ENCODE measurements at places on chromosomes 7 and 10.

DNA sequence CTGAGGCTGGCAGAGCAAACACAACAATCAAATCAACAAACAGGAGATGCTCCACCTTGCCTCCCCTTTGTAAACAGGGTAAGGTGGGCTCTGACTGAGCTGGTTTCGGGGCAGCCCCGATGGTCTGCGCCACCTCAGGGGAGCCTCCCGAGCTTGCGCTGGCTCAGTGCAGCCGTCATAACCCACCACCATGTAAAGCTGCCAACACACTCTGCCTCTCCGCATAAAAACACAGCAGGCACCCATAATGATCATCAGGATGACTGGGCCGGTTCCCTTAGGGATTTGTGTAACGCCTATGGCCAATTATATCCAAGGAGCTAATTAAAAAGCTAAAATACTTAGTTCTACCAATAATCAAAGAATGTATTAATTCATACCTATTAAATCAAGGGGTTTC is 124.5 kb downstream of the PRPF18 start:
- DNase-seq: no peak

DNA sequence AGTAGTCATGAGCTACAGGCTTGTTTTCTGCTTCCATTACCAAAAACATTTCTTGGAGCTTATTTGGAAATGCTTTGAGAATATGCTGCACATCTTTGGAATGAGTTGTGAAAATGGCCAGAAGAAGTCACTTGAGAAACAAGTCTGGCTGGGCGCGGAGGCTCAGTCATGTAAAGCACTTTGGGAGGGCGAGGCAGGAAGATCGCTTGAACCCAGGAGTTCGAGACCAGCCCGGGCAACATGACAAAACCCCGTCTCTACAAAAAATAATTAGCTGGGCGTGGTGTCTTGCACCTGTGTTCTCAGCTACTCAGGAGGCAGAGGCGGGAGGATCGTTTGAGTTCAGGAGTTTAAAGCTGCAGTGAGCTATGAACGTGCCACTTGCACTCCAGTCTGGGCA is 882 bp upstream of the CHCHD1 start:
- DNase-seq: no peak

DNA sequence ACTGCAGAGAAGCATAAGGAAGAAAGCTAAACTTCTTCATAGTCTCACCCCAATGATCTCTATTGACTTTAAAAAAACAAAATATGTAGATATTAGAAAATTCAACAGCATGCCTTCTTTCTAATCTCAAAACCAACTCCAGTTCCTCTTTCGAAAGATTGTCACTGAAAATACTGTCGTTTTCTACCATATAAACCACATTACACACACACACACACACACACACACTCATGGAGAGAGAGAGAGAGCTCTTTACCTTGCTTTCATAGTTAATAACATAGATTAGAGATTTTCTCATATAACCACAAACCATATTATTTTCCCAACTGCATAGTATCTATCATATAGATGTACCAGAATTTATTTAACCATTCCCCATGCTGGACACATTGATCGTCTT is 296.2 kb upstream of the MGMT start:
- no peak for DNase-seq

DNA sequence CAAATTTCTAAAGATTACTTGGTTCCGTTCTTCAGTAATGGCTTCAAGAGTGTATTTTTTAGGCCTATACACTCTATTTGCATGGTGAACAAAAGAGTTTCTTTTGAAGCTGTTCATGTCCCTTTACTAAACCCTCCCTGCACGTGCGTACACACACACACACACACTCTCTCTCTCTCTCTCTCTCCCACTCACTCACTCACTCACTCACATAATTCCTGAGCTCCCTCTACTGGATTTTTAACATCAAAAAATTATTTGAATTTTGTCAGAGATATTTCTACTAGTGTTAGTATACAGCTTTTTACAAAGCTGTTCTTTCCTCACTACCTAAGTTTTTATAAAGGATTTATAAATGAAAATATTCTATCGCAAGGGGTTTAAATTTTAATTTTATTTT is 85.9 kb downstream of the UBE3C start:
- no peak for DNase-seq

GRCh38 chr7:82442492-82443035 is 1.0 kb downstream of the CACNA2D1 start:
- no peak for DNase-seq

DNA sequence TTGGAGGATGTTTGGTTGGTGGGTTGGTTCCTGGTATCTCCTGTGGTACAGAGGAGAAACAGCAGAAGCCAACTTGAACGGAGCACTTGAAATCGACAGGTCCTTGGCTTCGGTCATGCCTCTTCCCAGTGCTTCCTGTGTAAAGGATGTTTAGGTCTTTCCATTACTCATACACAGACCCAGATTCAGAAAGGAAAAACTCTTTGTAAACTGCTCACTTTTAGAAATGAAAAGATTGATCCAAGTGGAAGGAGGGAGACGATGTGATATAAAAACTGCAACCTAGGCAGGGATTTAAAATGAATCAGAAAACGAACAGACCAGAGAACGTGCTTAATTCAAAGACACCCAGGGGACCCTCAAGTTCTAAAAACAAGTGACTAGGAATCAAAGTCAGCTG is 338.4 kb downstream of the GALNT17 start:
- DNase-seq: no peak

DNA sequence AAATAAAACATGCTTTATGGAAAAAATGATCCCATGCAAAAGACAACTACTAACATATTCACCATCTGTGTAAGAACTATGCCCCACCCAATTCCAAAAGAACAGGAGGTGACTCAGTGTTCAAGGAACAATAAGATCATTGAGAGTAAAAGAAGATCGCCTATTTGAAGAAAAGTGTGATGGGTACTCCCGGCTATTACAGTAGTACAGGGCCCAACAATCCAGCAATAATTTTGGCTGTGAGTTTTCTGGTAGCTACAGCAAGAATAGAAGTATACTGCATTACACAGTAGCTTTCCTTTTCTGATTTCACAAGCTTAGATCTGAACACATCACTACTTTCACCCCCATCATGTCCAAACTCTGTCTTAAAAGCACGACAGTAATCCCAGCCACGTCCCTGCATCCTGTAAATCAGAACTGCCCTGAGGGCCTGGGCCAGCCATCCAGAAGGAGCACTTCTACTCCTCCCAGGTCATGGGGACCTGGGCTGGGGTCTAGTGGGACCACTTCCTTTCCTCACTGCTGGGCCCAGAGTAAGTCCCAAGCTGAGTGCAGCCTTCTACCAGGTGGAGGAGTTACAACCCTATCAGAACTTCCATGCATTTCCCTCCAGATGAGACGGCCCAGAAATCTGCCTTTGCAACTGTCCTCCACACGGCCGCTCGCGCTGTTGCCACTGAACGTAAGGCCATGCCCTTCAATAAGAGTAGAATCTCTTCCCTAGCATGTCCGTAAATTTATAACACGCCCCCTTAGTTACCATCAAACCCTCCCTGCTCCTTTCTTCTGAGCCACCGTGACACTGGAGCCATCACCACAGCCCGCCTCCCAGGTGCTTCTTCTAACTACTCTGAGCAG is 7.9 kb downstream of the ESYT2 start:
- DNase-seq: no peak

GRCh38 chr7:101549734-101550133 is 79.4 kb downstream of the MYL10 start:
- DNase-seq: no peak

- DNase-seq: no peak
These were observed 122.6 kb downstream of the FAM107B start for GRCh38 chr10:14652067-14652466.

GRCh38 chr10:129935867-129936152 is 28.3 kb downstream of the EBF3 start:
- no peak for DNase-seq

- no peak for DNase-seq
These were observed 62.6 kb downstream of the CUL2 start for GRCh38 chr10:35027567-35027966.

DNA sequence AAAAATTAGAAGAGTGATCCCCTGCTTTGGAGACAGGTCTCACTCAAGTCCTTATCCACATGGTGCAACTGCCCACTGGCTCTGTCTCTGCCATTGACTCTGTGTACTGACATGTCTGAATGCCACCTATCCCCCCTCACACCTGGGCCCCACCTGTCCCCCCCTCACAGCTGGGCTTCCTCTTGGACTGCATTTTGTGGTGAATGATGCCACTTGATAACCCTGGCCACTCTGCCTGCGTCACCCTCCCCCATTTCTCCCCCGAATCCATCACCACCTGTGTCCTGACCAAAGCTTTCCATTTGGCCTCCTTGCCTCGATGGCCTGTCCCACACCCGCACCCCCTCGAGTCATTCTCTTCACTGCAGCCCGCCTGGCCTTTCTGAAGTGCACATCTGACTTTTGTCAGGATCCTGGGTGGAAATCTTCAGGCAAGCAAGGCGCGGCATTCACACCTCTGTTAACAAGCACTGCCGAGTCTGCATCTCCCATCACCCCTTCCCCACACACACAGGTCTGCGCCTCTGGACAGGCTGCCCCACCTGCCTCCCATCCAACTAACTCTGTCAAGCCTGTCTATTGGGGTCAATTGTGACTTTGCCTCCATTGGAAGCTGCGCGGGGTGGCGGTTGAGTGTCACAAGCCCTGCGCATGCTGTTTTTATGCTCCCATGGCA is 175.3 kb upstream of the KLF14 start:
- no peak for DNase-seq

- DNase-seq: no peak
These were observed 295.4 kb upstream of the KAT6B start for GRCh38 chr10:74530981-74531380.

- DNase-seq: no peak
These were observed 233.2 kb upstream of the AUTS2 start for GRCh38 chr7:69364813-69365643.

DNA sequence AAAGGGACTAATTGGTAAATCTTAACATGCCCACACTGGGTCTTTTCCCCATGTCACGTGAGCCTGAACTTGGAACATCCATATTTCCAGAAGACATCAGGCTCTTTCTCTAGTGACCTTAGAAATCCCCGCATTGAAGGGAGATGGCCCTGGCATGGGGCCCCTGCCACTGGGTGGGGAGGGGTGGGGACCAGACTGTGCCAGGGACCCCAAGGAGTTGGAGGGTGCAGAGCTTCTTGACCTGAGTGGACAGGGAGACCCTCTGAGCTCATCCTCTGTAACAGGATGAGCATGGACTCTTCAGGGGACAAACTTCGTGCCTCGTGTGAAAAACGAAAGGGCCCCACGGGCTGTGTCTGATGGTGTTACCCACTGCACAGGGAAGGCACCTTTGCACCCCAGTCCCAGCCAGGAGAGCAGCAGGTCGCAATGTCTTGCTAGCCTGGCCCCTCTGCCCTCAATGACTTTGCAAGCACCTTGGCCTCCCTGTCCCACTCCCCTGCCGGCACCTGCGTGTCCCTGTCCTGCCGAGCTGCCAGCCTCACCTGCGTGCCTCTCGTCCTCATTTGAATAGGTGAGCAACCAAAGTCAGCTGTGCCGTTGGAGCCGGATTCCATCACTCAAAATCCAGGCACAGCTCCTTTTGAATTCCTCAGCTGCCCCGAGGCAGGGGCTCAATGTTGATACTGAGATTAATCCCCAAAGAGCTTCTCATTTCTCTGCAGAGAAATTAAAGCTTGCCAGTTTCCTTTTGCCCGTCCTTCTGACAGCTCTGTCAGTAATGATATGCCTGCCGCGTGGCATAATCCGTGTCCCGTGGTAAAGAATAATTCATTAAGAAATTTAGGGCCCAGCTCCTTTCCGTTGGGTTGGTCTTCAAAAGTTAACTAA is 234.9 kb downstream of the EBF3 start:
- no peak for DNase-seq

GRCh38 chr7:129530795-129531391 is 28.6 kb downstream of the SMKR1 start:
- peak; percentile 10 for DNase-seq

GRCh38 chr10:59180689-59181270 is 4.3 kb downstream of the PHYHIPL start:
- DNase-seq: no peak

DNA sequence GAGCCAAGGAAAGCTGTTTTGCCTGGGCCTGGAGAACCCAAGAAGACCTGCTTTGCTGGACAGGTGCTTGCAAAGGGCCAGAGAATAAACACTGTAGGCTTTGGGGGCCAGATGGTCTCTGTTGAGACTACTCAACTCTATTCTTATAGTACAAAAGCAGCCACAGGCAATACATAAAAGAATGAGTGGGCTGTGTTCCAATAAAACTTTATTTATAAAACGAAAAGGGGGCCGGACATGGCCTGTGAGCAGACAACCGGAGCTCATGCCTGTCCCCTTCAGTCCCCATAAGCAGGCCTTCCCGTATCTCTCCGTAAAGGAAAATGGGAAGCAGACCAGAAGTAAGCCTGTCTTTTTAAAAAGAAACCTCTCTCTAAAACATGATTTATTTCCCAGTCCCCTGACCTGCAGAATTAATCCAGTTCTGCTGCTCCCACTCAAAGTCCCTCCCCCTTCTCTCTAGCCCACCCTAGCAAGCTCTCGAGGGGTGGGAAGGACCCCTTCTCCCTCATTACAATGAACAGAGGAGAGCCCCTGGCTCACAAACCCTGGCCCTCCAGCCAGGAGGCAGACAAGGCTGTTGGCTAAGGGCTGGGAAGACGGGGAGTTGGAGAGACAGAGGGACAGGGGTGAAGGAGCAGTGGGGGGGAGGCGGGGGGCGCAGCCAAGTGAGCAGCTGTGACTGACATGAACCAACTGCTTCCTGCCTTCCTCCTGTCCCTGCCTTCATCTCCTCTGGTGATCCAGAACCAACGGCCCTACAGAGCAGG is 177.8 kb downstream of the NEURL1 start:
- DNase-seq: no peak

DNA sequence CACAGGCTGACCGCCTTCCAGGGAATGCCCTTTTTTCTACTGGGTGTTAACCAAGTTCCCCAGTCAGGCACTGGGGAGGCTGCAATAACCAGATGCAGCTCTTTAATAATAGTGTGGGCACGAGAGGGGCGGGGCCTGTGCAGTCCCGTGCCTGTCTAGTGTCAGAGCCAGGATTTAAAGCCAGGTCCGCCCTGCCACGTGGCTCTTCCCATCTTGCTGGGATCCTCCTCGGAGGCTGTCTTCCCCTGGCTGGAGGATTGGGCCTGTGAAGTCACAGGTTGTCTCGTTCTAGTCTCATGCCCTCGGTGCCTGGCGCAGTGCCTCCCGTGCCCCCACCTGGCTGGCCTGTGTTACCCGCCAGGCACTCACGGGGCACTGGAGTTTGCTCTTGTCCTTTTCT is 25.2 kb downstream of the TMEM120A start:
- no peak for DNase-seq

DNA sequence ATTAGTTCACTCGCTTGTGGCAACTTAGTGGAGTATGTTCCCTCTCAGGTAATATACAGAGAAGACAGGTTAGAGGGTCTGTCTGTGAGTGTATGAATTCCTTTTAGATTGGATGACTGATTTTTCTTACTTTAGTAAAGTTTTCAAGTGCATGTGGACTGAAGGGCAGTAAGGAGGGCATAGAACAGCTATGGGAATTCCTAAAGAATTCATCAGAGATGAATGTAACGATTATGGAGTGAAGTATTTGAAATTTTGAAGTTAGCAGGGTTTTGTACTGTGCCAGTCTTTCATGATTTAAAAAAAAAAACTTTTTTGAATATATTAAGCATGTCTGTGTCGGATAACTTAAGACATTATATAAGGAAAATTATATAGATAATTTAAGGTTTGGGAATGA is 15.5 kb downstream of the MAPK8 start:
- DNase-seq: no peak
